ENCODE measurements at places on chromosomes 2 and 18. TPM values are rescaled to one million over a fixed set of nuclear protein-coding genes. Genes with fewer than 3 reads are reported as not detected.

DNA sequence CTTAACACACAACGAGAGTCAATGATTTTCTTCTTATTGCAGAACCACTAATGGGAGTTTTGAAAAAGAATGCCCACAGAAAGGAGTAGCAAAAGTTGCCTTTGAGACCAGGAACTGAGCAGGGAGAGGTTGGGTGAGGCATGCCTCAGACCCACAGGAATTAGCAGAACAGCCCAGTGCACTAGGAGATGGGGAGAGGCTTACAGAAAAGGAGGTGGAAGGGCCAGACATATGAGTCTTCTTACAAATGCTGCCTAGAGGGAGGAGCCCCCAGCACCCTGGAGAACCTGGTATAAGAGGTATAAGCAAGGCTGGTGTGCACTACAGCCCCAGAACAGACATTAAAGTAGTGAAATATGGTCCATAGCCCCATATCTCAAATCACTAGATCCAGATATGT is 162.0 kb downstream of the DTNA start:
- DNase-seq: no peak

GRCh38 chr2:133521146-133521745 is 47.0 kb downstream of the NCKAP5 start:
- no peak for DNase-seq

DNA sequence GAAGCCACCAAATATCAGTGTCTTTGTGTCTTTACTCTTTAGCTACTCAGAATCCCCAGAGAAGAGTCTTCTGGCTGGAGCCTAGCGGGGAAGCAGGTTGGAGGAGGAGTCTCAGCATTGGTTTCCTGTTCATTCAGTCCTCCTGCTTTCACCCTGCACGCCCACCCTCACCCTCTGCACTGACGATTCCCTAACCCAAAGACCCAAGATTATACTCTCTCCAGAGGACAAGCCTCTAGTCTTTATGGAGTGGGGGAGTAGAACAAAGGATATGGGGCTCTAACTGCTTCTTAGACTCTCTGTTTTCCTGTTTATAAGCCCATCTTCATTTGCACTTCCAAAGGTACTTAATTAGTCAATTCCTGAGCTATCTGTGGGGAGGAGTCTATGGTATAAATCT is 338.8 kb downstream of the AGPS start:
- DNase-seq: no peak

DNA sequence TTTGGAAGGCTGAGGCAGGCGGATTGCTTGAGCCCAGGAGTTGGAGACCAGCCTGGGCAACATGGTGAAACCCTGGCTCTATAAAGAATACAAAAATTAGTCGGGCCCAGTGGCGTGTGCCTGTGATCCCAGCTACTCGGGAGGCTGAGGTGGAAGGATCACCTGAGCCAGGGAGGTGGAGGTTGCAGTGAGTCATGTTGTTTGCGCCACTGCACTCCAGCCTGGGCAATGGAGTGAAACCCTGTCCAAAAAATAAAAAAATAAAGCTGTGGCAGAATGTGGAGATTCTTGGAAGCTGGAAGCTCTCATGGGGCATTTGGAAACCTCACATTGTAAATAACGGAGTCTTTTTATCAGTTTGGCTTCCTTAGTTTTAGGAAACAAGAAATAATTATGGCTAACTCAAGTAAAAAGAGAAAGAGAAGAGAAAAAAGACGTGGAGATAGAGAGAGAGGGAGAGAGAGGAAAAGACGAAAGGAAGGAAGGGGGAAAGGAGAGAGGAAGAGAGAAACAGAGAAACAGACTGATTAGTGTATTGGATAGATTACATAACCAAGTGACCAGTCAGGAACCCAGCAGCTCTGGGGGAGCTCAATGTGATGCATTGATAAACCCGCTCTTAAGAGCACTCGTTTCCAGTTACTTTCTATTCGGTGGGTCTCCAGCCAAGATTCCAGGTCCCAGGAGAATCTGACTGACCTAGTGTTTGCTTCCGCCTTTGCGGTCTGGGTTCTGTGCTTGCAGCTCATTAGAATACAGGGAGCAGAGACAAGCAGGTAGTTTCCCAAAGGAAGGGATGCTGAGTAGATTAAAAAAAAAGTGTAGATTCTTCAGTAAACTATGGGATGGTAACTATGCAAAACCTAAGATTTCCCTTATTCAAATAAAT is 1.1 kb upstream of the SPAST start:
- no peak for DNase-seq

DTYMK gene
- total RNA-seq: 6.0 TPM

DNA sequence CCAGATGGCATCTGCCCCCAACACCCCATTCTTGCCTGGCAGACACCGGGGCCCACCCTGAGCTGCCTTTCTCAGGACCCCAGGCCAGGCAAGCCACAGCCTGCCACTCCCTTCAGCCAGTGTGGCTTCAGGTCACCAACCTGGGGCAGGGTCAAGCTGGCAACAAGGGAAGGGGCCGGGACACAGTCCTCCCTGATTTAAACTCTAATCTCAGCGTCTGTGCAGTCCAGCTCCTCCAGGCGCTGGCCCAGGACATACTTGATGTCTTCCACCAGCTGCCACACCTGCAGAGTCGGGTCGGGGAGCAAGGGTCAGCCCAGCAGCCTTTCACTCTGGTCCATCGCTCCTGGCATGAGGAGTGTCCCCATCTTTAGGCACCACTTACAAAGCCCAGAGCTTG is 29.0 kb upstream of the ALPP start:
- no peak for DNase-seq

KRTCAP3 gene
- 11.5 TPM for total RNA-seq

GKN2 gene
- not detected for total RNA-seq

DNA sequence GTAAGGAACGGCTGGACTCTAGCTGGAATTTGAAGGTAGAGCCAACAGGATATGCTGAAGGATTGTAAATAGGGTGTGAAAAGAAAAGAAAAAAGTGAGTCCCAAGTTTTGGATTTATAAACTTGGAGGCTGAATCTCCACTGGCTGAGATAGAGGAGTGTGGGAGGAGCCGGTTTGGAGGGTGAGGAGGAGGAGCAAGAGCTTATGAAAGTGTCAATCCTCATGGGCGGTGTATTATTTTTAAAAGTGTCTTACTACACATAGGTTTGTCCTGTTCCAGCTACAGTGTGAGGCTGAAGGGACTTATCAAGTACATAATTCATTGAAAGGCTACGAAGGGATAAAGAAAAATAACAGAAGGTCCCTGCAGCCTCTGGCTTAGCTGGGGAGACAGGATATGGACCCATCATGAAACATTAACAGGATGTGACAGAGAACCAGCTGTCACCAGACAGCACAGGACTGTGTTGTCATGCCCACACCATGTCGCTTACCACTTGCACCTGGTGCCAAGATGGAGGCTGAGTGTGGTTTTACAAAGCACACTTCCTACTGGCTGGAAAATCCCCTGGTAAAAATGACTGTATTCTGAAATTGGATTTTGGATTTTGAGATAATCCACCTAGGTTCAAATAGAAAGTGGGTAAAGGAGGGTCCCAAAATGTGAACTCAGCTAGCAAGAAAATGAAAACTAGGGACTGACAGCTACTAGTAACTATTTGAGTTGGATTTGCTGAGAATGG is 2.5 kb upstream of the MREG start:
- no peak for DNase-seq

SMC6 gene
- total RNA-seq: 7.1 TPM

All from CD4-positive, alpha-beta T cell (primary cell).